ENCODE measurements at places on chromosomes 5 and 9. TPM values are rescaled to one million over a fixed set of nuclear protein-coding genes. Genes with fewer than 3 reads are reported as not detected.

Gene SPAG8
- 4.2 TPM for polyA plus RNA-seq

Gene DAPK1
- polyA plus RNA-seq: 57.3 TPM

Gene DND1
- 4.4 TPM for polyA plus RNA-seq

Gene CDK7
- polyA plus RNA-seq: 101 TPM

Gene GADD45G
- 161 TPM for polyA plus RNA-seq

Gene EDIL3
- polyA plus RNA-seq: 7.4 TPM

Gene PRLR
- 0.50 TPM for polyA plus RNA-seq

Gene SLC23A1
- not detected for polyA plus RNA-seq

Gene CCDC183
- 8.8 TPM for polyA plus RNA-seq
